Right lung (tissue), 10 donors: ENCODE measurements at places on chromosomes 13 and 19.

DNA sequence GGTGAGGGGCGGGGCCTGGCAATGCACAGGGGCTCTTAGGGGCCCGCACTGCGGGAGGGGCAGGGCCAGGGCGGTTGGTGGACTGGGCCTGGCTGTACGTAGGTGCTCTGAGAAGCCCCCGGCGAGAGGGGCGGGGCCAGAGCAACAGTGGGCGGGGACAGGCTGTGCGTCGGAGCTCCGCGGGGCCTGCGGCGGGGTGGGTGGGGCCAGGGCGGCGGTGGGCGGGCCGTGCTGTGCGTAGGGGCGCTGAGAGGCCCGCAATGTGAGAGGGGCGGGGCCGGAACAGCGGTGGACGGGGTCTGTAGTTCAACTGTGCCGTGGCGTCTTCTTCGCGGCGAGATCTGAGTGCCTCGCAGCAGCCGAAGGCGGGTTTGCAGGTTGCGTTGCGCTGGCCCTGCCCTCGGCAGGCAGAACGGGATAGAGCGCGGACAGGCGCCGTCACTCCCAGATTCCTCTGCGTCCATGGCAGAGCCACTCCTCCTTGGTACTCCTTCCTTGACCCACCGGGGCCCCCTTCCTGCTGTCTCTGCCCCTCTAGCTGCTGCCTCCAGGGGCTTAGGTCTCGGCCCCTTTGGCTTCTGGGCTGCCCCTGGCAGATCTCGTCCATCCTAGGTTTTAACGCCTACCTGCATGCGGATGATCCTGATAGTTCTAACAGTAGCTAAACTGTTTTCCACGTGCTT, 33.2 kb downstream of the CCNE1 start:
- DNase-seq: peak; percentile 95

DNA sequence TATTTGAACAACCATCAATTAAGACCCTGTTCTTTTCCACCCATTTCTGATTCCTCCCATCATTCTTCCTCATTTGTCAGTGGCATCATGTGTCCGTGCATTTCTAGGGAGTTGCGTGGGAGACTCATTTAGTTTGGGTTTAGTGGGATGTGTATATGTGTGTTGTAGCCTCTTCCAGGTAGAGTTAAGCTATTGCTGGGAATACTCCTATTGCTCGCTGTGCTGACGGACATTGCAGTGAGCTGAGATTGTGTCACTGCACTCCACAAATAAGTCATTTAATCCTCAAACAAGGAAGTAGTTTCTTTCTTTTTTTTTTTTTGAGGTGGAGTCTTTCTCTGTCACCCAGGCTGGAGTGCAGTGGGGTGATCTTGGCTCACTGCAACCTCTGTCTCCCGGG, 42.2 kb upstream of the RCBTB2 start:
- no peak for DNase-seq

GRCh38 chr13:22596171-22596863, 584.5 kb upstream of the SGCG start:
- DNase-seq: no peak

DNA sequence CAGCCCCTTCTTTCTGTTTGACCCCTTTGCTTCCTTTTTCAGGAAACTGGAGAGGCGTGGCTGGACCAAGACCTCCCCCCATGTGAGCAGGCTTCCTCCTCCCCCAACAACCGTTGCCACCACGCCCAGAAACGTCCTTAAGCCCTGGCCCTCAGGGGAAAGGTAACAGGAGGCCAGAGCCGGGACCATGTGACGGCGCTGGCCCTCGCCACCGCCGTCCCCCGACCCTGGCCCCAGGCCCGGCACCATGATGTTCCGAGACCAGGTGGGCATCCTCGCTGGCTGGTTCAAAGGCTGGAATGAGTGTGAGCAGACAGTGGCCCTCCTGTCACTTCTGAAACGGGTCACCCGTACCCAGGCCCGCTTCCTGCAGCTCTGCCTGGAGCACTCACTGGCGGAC, 14.4 kb downstream of the SAMD4B start:
- DNase-seq: no peak

DNA sequence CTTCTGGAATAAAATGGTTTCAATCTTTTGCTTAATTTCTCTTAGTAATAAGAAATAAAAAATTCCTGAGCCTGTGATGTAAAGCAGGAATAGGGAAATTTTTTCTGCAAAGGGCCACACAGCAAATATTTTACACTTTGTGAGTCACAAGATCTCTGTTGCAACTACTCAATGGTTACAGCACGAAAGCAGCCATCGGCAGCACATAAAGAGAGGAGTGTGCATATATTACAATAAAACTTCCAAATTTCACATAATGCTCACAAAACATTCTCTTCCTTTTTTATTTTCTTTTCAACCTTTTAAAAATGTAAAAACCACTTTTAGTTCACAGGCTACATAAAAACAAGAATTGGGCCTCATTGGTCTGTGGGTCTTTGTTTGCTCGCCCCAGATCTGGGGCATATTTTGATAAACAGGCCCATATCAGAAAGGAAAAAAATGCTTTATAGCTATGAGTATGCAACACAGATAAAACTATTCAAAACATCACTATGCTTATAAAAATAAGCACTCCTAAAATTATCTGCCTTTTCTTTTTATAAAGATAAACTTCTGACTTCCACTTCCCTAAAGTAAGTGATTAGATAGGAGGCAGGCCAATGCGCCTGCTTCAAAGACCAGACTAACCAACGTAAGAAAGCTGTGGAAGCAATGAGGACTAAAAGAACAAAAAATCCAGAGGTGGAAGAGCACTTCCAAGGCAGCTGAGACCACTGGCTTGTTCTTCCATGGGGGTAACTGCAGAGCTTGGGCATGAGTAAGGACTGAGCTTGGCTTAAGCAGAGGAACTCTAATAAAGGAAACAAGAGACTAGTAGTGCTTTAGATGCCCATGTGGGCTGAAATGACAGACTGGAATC, 26.5 kb downstream of the MYCBP2 start:
- peak; percentile 36 for DNase-seq
